ENCODE measurements at places on chromosomes 12 and 14.

GRCh38 chr12:39441963-39442830, 723 bp downstream of the KIF21A start:
- DNase-seq: peak; percentile 20

DNA sequence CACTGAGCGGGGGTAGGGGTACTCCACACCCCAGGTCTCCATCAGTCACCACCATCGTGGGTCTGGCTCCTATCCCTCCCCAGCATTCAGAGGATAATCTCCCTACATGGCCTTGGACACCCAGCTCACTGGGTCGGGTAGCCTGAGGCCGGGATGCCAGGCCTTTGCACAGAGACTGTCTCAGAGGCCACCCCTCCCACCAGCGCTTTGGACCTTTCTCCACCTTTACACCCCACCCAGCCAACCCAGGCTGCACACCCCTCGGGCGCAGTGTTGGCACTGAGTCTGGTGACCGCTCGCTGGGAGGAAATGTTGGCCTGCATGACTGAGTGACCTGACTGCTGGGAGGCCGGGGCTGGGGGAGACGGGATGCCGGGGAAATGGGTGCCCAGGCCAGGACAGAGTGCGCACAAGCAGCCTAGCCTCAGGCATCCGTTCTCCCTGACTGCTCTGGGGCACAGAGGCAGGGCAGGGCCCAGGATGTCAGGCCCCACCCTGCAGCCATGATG, 10.6 kb upstream of the LBHD2 start:
- DNase-seq: no peak

DNA sequence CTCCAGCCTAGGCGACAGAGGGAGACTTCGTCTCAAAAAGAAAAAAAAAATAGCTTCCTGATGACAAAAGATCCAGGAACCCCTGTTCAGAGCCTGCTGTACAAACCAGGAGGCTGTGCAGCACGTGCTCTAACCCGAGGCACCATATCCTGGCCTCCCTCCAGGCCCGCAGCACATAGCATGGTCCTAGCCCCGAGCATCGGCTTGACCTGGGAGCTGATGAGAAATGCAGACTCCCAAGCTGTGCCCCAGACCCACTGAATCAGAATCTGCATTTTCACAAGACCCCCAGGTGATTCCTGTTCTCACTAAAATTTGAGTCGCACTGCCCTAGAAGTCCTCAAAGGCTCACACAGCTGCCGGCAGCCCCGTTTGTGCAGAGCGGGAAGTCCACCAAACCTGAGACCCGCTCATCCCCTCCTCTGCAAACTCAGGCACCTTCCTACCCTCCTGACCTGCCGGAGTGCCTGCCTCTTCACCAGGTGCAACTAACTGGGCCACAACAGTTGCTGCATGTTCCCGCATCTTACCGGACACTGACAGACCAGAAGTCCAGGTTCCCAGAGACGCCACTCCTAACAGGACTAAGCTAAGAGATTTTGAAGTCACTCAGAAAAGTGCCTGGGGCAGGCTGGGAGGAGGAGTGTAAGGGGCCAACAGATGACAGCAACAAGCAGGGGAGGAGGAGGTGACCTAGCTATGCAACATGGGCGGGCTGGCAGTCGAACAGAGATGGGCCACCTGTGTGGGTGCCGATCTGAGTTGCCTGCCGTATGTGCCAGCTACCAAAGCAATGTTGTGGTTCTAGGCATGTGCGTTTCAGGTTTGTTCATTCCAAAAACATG, 24.0 kb upstream of the RIN3 start:
- DNase-seq: no peak

GRCh38 chr12:129827866-129828384, 75.9 kb downstream of the TMEM132D start:
- no peak for DNase-seq

- no peak for DNase-seq
These were observed 50.9 kb upstream of the KCNH5 start for GRCh38 chr14:63096186-63096585.

DNA sequence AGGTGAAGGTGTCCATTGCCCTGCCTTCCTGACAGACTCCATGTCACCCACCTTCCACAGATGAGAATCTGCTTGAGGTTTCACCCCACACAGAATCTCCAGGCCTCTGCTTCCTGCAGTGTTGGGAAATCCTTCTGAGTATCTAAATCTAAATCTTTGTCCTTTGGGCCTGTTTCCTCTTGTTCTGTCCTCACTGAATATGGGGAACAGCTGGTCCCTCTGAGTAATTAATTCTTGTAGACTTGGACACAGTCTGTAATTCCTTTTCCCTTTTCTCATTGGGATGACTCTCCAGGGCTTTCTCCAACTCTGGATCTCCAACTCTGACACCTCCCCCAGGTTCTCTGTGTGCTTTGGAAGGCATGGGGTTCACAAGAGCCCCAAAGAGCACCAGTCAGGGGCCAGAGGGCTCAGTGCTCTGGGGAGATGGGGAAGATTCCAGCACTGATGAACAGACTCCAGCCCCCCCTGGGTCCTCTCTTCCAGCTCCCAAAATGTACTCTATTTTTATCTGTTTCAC, 2.3 kb upstream of the ACVRL1 start:
- no peak for DNase-seq

GRCh38 chr14:32022938-32023466, 54.1 kb upstream of the ARHGAP5 start:
- DNase-seq: no peak
